Activated CD8-positive, alpha-beta T cell treated with anti-CD3 and anti-CD28 coated beads for 36 hours (primary cell): ENCODE measurements at places on chromosomes 11 and 22.

GRCh38 chr11:17697175-17697949 is 22.0 kb upstream of the MYOD1 start:
- no peak for DNase-seq

DNA sequence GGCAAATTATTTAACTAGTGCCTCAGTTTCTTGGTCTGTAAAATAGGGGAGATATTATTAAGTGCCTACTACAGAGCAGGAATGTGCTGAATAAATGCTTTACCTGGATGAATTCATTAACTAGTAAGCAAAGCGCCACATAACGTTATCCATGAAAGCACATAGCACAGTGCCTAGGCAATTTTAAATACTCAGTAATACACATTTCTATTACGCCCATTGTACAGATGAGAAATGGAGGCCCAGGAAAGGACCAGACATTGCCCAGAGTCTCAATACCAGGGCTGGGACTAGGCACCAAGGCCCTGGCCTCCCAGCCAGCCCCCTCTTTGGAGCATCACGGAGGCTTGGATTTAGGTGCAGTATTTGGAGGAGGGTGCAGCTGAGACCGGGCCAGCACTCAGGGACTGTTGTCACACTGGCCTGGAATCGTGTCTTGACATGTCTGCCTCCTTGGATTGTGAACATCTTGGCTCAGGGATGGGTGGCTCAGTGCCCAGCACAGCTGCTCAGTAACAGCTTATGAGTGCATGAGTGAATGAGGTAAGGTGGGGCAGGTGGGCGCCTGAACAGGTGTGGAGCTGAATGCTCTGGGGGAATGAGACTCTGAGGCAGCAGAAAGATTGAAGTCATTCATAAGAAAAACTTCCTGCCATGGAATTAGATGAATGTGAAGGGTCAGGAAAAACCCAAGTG is 42.1 kb upstream of the TPBGL start:
- no peak for DNase-seq

- DNase-seq, result no peak
Measured at GRCh38 chr11:69489031-69489745, 7.7 kb downstream of the LINC01488 start.

DNA sequence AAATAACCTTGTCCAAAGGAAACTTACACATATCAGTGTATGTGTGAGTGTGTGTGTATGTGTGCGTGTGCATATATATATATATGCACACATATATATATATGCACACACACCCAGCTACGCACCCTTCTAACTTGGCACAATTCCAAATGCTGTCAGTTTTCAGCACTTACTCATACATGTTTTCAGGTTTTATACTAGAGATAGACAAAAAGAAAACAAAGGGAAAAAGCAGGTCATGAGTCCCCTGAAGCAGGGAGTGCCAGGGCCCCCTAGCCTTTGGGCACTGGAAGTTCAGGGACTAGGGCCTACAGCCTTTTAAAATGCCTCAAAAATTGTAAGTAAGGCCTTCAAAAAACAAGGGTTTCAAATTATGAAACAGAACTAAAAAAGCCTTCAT is 265.4 kb downstream of the CADM1 start:
- DNase-seq, result no peak

DNA sequence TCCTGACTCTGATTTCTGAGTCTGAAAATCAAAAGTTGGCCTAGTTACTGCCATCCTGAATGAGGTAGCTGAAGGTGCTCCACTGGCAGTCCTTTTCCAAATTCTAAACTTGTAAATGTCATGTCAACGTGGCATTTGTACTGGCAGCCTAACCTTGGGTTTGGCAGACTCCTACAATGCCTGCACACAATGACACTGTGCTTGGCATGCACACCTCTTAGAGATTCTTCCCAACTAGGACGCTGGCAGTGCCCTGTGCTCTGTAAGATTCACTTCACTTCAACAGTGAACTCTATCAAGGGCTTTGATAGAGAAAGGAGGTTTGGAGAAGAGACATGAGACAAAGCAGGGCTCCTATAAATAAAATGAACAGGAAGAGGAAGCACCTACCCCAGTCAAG is 21.9 kb upstream of the PPP2R1B start:
- DNase-seq, result no peak

DNA sequence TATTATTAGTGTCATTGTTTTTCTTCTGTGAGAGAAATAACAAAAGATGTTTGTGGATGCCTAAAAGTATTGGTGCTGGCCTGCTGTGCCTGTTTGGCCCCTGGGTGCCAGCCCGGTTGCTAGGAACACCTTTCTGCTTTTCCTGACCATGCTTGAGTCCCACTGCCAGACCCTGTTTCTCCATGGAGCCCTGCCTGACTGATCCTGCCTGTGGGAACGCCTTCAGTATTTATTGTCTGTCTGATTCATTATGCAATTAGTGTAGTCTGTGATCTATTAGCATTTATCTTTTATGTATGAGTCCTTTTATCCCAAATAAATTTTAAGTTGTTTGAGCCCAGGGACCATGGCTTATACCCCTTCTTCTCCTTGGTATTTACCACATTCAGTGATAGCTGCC is 98.6 kb upstream of the MPPED2 start:
- DNase-seq, result no peak

GRCh38 chr22:50544746-50545253 is 899 bp upstream of the KLHDC7B start:
- DNase-seq, result peak; percentile 61

DNA sequence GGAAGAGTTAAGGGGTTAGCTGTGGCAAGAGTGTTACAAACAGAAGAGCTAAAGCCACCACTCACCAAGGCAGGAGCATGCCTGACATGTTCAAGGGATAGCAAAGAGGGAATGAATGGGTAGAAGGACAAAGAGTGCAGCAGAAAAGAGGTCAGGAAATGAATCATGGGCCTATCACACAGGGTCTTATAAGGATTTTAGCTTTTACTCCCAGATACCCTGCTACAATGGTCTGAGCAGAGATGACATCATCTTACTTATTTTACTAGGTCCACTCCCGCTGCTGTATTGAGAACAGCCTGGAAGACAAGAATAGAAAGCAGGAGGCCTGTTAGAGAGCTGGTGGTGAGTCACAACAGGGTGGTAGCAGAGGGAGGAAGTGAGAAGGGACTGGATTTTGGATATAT is 9.8 kb downstream of the TRAF6 start:
- no peak for DNase-seq

- no peak for DNase-seq
Measured at GRCh38 chr11:65305501-65306268, 9.0 kb upstream of the CDC42EP2 start.

- no peak for DNase-seq
Measured at GRCh38 chr22:20015187-20015625, 1.4 kb downstream of the ARVCF start.

GRCh38 chr11:69013009-69013951 is at the start of gene MRGPRF:
MRGPRF (minus strand) TSS chr11:69013246; CDS start chr11:69009901, 3,345 bp downstream.
- peak; percentile 17 for DNase-seq

DNA sequence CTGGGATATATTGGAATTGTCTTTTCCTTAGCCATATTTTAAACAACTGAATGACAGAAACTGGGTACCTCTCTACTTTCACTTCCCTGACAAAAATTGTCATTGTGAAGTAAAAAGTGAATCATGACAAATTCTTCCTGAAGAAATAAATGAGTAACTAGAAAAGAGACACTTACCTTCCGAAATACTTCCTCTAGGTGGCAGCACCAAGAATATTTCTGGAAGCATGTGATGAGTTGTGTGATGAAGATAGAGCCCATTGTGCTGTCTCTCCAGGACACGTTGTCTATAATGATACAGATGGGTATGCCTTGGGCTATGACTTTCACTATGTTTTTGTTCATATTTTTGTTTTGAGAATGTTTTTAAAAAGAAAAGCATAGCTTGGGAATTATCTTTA is 21.5 kb downstream of the CASP4 start:
- peak; percentile 39 for DNase-seq

GRCh38 chr11:111913997-111914396 is 1.5 kb downstream of the HSPB2 start:
- DNase-seq, result no peak

DNA sequence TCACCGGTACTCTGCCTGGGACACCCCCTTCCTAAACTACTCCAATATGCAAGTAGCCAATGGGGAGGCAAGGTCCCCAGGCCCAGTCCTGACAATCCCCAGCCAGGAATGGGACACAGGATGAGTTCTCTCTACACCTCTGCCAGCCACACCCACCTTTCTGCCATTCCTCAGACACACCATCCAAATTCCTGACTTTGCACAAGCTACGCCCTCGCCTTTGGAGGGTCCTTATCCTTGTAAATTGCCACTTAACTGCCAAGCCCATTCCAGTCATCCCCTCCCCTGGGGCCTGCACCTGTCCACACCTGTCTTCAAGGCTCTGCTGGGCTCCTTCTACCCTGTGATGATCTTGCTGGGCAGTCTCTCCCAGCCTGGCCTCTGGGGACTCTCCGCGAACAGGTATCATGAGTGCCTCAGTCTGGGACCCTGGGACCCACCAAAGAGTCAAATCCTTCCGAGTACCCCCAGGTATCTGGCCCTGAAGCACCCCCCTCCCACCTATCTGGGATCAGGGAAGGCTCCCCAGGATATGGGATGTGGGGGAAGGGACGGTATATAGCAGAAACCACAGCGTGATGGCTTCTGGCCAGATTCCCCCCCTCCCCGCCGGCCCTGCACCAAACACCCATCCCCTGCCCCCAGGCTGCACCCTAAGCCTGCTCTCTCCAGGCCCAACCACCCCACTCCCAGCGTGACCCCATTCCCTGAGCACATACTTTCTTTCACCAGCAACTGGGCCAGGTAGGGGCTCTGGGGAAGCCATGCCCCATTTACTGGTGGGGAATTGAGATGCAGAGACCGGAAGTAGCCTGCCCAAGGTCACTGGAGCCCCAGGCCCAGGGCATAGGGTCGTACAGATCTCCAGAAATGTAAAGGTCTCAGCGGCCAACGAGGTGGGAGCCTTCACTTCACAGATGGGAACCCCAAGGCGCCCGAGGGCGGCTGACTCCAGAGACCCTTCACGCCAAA is 806 bp downstream of the ARAP1 start:
- no peak for DNase-seq

DNA sequence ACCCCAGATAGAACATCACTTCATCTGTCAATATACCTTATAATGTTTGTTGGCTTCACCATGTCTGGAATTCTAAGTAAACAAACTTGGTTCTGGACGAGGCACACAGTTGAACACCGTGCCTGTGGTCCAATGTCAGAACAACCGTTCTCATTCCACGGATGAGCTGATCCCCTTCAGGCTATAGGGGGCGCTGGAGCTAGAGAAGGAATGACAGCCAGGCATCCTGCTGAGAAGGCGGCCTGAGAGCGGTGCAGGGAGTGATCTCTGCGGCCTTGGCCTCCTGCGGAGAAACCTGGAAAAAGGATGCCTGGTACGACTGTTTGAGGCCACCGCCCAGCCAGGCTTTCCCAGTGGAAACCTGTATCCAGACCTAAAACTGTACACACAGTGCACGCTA is 48.7 kb downstream of the FDX1 start:
- peak; percentile 9 for DNase-seq

GRCh38 chr11:58905721-58906547 is 33.4 kb upstream of the GLYATL1 start:
- DNase-seq, result no peak

- no peak for DNase-seq
Measured at GRCh38 chr11:20415432-20415831, 27.9 kb downstream of the PRMT3 start.

- peak; percentile 18 for DNase-seq
Measured at GRCh38 chr11:2844116-2844842, 41.3 kb downstream of the CDKN1C start.

GRCh38 chr22:24400726-24401596 is 26.4 kb upstream of the ADORA2A start:
- DNase-seq, result no peak

GRCh38 chr11:1337647-1338007 is 28.2 kb upstream of the TOLLIP start:
- DNase-seq, result no peak

- DNase-seq, result no peak
Measured at GRCh38 chr11:1817511-1817910, 17.3 kb upstream of the SYT8 start.

DNA sequence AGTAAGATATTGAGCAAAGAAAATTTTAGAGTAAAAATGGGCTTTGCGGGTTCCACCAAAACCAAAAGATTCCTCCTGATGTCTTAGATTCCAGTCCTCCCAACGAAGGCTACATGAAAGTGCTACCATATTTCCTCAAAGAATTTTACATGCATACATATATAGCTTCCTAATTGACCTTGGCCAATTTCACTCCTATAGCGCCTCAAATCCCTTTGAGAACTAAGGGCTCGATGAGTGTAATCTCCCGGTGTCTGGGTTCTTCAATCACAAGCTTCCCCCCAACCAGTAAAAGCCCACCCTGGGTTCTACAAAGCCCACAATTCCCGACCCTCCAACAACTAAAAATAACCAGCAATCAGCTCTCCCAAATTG is 1.2 kb downstream of the SIK3 start:
- DNase-seq, result no peak

GRCh38 chr11:107752949-107753822 is 41.3 kb upstream of the SLN start:
- DNase-seq, result no peak
